ENCODE measurements at places on chromosomes 7 and 10.

DNA sequence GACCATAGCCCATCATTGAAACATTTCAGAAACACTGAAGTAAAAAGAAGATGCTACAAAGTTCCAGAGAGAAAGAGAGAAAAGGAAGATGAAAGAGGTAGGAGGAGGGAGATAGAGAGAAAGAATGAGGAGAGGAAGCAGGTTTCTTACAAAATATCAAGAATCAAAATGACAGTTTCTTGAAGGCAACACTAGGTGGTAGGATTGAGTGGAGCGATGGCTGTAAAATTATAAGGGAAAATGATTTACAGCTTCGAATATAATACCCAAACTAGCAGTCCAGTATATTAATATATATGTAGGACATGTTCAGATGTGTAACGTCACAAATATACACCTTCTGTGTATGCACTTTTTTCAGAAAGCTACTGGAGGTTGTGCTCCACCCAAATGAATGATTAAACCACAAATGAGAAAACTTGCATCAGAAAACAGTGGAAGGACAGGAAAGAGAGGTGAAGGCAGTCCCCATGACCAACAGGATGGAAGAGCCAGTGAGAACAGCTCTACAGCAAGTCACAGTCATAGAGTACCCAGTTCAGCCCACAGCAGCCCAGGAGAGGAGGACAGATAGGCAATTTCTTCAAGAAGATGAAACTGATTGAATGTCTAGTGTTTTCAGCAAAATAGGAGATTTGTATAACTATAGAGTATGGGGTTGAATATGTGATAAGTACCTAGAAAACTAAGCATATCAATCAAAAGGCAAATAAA is 151.5 kb upstream of the TARP start:
- no peak for DNase-seq

- DNase-seq, result no peak
These were observed 289.5 kb downstream of the XPNPEP1 start for GRCh38 chr10:109633846-109634245.

DNA sequence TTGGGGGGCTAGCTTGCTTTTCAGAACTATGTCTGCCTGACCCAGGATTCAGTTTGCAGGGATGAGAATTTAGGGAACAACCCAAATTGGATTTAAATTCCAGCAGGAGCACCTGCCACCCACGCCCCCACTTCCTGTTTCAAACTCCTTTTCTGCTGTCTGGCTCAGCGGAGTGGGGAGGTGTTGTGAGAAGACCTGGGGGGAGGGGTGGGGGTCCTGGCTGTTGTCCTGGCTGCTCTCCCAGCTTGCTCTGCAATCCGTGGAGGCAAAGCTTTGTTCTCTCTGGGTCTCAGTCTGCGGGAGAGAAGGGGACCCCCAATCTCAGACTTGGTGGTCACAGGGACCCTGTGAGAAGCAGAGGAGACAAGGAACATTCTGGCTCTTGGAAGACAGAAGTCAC is 799 bp downstream of the KCNK18 start:
- no peak for DNase-seq

- DNase-seq, result no peak
These were observed at the start of gene RET for GRCh38 chr10:43076876-43077420. RET (plus strand) TSS chr10:43077069; CDS start chr10:43077259, 190 bp downstream.

DNA sequence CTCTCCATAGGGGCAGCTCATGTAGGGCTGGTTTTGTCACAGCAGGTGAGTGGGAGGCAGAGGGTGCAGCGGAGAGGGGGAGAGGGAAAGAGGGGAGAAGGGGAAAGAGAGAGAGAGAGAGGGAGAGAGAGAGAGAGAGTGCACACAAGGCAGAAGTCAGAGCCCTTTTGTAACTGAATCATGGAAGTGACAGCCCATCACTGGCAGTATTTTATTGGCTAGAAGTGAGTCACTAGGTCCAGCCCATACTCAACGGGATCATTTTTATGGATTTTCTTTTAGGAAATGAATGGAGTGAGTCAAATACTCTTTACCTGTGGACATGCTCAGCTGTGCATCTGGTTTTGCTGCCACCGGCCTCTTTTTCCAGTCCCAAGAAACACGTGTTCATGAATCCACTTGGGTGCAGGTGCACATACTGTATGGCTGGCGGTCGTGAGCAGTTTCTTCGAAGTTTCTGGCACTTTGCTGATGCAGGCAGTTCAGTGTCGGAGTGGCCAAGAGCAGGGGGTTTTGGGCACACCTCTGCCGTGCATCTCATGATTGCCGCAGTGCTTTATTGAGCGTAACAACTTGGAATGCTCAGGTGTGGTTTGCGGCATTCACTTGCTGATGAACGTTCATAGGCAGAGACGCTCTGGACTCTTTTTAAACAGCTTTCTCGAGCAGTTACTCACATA is 40.3 kb downstream of the DOCK1 start:
- DNase-seq, result no peak

GRCh38 chr7:32179567-32179966 is 109.4 kb upstream of the PDE1C start:
- DNase-seq, result no peak

GRCh38 chr10:133082685-133083421 is 4.9 kb upstream of the ADGRA1 start:
- DNase-seq, result no peak

DNA sequence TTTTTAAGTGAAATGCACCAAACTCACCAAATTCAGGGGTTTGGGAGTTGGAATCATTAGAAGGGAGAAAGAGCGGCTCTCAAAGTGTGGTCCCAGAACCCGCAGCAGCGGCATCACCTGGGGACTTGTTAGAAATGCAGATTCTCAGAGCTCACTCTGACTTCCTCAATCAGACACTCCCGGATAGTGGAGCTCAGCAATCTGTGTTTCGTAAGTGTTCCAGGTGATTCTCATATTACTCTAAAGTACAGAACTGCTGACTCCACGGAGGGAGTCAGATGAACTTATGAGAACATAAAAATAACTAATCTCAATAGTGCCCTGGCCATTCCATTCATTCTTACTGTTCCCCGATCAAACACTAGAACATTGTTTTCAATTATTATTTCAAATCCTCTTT is 358.7 kb upstream of the MYO3A start:
- DNase-seq, result no peak

- no peak for DNase-seq
These were observed 51.7 kb downstream of the PROSER2 start for GRCh38 chr10:11874568-11875493.

DNA sequence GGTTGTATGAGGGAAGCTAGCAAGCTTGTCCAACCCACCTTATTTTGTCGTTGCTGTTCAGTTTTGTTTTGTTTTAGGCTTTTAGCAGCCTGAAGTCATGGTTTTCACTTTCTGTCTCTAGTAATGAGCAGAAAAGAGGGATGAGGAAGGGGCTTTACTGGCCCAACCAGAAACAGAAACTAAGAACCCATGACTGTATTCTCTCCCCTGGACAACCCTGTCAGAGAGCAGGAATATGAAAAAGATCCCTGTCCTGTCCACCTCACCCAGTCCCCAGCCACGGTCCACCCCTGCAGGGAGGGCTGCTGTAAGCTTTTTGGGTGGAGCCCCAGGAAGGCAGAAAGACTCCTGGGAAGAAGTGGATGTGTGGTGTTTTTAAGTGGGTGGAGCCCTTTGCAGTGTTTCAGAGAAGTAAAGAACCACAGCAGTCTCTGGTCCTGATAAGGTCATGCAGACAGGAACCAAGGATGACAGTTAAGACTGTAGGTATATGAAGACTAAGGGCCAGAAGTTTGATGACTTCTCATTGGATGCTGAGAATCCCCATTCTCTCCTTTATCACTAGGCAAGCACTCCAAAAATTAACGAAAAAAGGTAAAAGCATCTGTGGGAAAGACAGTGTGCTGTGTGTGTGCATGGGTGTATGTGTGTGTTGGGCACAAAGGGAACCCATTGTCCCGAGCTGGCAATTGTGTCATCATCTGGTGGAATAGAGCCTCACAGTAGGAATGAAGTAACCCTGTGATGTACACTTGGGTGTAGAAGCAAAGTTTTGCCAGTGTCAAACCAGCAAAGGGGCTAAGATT is 13.8 kb downstream of the MRPL32 start:
- no peak for DNase-seq

GRCh38 chr7:750111-750905 is 23.2 kb upstream of the PRKAR1B start:
- no peak for DNase-seq

- DNase-seq, result no peak
These were observed 11.9 kb downstream of the PAXIP1 start for GRCh38 chr7:154990964-154991540.

DNA sequence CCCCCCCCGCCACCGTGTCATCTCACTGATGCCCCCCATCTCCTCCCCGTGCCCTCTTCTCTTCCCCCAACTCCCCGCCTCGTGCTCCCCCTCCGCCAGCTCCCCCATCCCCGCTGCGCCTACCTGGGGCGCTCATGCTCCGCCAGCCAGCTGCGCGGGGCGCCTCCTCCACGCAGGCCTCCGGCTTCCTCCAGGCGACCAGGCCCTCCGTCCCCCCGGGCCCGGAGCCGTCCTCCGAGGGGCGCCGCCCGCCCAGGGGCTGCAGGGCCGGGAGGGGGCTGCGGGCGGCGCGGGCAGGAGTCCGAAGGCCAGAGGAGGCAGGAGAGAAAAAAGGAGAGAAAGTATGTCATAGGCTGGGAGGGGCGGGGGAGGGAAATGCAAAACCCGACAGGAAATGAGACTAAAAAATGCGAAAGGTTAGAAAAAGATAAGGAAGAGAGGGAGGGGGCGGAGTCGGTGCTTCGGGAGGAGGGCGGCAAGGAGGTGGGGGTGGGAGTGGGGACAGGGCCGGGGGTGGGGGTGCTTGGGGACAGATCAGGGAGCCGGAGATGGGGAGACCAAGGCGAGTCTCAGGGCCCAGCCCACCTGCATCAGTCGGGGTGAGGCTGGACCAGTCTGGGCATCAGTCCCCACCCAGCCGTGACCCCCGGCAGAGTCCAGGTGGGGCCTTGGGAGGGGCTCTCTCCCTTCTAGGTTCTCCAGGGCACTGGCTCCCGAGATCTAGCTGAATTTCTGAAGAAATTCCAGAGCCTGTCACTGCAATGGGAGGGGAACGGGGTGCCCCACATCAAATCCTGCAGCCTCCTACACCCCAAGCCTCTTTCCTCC is at the start of gene CARD11:
Gene CARD11 (minus strand): TSS at position 324 of the 828 bp plus-strand sequence. CDS start 85,361 bp downstream, outside the sequence.
- DNase-seq, result no peak

DNA sequence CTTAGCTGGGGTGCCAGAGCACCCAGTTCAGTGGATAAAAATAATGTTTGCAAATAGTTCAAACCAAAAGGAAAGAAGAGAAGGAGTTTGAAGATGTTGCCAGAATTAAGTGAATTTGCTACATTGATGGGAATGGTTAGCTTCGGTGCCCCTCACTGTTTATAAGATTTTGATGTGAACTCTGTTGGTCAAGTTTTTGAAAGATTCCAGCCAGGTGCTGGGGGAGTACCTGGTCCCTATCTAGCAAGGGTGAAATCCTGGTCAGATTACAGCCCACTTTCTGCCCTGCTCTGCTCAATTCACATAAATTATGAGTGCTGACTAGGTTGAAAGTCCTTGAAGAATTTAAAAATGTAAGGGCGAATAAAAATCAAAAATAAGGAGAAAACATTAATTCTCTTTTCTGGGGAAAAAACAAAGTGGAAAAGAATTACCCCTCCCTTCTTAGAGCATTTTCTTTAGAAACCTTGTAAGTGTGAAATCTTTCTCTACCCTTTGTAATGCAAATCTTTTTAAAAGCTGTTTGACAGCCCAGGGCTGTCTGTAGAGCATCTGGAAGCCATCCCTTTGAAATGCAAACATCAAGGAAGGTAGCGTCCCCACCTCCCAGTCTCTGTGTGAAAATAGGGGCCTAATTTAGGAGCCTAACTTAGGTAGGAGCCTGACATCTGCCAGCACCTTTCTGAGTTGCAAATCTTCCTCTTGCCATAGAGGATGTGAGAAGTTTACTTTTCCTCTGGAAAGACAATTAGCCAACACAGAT is 1.4 kb upstream of the GIMAP5 start:
- DNase-seq, result no peak

DNA sequence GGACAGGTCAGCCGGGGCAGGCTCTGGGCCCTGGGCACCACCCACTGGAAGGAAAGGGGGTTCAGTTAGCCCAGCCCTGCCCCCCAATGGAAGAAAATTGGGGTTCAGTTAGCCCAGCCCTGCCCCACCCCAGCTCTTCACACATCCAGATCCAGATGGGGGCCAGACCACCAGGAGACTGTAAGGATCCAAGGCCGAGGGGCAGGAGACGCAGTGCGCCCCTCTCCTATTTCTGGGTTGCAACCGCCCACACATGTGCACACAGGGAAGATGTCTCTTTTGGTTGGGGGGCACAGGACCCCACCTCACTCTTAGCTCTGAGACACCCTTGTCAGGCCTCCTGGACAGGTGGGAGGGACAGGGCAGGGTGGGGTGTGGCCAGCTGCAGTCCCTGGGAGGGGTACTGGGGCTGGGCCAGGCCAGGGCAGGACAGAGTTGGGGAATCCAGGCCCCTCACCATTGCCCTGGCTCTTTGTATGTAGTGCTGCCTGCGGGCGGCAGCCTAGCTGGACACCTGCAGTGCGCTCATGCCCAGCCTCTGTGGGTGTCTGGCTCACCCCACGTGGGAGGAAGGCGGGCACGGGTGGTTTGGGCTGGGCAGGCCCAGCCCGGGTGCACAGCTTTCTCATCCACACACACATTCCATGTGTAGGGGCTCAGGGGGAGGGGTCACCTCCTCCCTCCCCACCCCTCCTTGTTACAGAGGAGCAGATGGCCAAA is 141.2 kb downstream of the LHPP start:
- no peak for DNase-seq

GRCh38 chr7:106199813-106200364 is 84.9 kb downstream of the NAMPT start:
- no peak for DNase-seq

- DNase-seq, result no peak
These were observed 324.7 kb downstream of the ADARB2 start for GRCh38 chr10:1412531-1413189.

DNA sequence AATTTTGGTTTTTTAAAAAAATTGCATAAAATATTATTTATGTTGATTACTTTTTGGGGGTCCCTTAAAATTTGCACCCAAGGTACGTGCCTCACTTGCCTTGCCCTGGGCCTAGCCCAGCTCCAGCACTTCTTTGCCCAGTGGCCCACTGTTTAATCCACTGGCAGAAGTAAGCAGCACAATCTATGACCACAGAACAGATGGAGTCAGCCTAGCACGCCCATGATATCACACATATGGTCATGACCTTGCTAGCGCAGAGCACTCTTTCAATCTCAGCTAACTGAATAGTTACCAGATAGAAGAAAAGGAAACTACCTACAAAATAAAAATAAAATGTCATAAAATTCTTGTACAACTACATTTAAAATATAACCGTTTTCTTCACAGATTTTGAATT is 5.6 kb downstream of the OGA start:
- no peak for DNase-seq
